ENCODE measurements at places on chromosomes 4 and X.
A peak's percentile ranks its signal among the peaks of the same experiment; 100 is the strongest.

DNA sequence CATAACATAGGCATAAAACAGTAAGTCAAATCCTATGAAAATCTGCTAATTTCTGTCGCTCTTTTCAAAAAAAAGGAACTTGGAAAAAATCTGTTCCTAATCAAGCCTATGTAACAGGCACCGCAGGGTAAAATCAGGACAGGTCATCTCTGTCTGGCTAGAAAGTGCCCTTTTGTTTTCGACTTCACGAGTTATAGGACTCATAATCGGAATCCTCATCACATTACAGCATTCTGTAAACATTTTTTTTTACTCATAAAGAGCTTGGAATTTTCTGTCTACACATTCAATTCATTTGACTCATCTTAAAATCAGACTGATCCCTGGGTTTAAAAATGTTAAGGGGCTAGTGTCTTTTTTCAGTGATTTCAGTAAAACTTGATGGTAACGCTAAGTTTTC, 181.7 kb upstream of the TBC1D9 start:
- no peak for DNase-seq

GRCh38 chrX:139967300-139967699, 2.0 kb upstream of the CXorf66 start:
- no peak for DNase-seq

- no peak for DNase-seq
Observed at GRCh38 chrX:30973784-30974427, 84.9 kb upstream of the TAB3 start.

DNA sequence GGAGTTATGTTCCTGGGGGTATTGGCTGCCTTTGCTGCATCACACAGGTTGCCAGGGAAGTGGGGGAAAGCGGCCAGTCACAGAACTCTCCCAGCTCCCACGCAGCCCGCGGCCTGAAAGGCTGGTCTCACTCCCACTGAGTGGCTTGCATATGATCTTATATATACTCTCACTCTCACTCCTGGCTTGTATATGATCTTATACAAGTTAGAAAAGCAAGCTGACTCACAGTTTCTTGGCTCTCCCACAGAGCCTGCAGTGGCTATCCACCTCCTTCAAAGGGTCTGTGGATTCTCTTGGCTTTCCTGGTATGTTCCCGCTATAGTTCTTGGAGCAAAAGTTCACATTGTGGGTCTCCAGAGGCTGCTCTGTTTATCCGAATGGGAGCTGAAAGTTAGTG, 833.5 kb upstream of the GALNTL6 start:
- no peak for DNase-seq

- DNase-seq: no peak
Observed at GRCh38 chr4:26217961-26218676, 102.7 kb upstream of the RBPJ start.

GRCh38 chrX:30863974-30864373, 25.1 kb downstream of the TAB3 start:
- DNase-seq: no peak

GRCh38 chrX:13750812-13751211, 16.3 kb downstream of the OFD1 start:
- no peak for DNase-seq

DNA sequence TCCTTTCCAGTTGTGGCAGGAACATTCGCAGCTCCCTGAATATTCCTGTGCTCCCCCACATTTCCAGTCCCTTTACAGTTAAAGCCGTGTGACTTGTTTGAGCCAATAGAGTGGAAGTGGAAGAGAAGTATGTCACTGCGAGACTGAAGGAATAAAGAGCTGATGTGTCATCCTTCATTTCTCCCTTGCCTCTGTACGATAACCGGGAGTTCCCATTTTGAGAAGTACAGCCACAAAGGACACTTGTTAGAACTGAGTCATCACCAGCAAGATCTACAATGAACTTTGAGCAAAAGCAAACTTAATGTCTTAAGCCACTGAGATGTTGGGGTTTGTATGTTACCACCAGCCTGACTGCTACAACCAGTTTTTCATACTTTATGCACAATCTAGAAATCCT, 92.3 kb downstream of the SPRY1 start:
- peak; percentile 40 for DNase-seq

DNA sequence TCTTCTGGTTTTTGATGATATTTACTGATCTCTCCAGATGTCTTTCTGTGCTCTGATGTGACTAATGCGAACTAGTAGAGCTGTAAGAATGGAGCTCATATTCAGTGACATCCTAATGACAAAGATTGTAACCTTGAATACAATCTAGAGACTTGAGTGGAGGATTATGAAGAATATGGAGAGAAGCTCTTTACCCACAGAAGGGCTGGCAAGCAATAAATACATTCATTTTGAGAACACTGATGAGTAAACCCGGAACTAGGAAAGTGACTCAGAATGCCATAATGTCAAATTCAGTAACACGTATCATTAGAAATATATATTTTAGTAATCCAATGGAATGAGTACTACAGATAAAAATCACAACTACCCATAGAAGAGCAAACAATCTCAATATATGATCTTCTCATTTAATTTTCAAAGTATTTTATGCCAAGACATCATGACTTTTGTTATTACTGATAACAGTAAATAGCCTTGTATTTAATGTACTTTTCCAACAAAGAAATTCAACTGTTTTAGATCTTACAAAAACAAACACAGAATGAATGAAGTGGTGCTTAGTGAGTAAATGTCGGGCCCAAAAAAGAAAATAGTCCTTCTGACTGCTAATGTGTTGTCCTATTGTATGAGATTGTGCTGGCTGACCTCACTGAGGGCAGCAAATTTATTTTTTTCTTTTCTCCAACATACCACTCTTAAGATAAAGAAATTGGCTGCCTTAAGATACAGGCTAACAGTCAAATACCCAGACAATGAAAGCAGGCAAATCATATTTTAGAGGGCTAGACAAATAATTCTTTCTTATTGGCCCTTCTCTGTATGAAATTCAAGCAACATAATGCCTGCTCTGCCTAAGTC, 49.2 kb upstream of the HDAC8 start:
- DNase-seq: peak; percentile 58

DNA sequence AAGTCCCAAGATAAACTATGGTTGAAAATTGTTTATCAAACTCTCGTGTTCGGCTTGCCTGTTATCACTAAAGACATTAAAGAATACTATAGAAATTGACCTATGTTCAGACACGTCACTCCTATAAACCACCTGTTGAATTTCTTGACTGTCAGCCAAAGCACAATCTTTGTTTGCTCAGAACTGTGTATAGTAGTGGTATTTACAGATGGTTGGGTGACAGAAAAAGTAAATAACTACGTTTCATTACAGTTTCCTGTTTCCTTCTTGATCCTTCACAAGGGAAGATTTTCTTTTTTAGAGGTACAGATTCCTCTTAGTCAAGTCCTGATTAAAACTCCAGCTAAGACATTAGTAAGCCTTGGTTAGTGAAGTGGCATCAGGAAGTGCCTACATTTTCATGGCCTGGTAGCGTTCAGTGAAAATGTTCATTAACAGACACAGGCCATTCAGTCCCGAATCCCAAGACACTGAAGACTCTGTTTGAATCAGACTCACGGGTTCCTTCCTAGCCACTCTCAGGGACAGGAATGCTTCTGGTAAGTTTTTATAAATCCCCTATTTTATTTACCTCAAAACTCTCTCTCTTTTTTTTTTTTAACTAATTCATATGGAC, at the start of gene SMIM31:
TSS of gene SMIM31 (plus strand) at position 259 of the 616 bp plus-strand sequence. CDS start 16,313 bp downstream, outside the sequence.
- no peak for DNase-seq

DNA sequence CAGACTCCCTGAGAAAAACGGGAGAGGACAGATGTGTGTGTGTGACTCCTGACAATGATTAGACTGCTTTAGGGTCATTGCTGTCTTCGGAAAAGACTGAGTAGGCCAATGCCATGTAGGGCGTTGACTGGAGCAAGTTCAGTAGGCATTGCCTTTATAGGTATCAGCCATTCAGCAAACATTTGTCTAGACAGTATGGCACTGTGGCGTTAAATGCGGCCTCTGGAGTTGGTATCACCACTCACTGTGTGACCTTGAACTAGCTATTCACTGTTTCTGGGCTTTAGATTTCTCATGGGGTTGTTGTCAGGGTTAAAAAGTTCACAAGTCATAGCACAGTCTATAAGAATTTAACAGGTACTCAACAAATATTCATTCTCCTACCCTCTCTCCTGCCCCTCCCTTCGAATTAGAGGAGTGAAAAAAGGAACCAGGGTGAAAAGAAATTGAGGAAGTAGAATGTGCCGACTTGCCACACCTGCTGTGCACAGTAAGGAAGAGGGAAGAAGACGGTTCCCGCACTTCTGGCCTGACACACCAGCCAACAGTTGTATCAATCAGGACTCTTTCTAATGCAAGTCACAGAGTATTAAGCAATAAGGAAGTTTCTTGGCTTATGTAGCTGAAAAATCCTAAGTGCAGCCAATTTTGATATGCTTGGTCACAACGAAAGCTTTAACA, 83.2 kb upstream of the PLAC8 start:
- DNase-seq: no peak

DNA sequence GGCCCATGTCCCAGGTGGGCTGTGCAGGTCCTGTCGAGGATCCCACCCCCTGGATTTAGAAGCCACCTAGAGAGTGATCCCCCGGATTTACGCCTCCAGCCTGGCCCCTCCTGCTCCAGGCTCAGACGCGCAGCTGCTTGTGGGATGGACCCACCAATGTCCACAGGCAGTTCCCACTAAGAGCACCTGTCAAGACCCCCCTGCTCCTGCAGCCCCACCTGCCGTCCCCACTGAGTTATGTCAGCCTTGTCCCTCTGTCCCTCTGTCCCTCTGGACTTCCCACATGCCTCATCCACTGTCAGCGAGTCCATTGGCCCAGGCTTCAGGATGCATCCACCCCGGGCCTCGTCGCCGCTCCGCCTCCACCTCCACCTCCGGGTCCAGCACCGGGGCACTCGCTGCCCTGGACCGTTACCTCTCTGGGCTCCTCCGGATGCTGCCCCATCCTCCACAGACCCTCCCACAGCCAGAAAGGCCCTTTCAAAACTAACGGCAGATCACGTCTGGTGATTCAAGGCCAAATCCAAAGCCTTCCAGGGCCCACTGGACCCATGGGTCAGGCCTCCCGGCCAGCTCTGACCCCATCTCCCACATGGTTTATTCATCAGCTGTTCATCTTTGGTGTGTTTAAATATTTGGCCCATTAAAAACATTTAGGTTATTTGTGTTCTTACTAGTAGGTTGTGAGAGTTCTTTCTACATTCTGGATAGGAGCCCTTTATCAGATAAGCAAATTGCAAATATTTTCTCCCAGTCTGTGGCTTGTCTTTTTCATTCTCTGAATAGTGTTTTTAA, 28.3 kb downstream of the HTRA3 start:
- no peak for DNase-seq

DNA sequence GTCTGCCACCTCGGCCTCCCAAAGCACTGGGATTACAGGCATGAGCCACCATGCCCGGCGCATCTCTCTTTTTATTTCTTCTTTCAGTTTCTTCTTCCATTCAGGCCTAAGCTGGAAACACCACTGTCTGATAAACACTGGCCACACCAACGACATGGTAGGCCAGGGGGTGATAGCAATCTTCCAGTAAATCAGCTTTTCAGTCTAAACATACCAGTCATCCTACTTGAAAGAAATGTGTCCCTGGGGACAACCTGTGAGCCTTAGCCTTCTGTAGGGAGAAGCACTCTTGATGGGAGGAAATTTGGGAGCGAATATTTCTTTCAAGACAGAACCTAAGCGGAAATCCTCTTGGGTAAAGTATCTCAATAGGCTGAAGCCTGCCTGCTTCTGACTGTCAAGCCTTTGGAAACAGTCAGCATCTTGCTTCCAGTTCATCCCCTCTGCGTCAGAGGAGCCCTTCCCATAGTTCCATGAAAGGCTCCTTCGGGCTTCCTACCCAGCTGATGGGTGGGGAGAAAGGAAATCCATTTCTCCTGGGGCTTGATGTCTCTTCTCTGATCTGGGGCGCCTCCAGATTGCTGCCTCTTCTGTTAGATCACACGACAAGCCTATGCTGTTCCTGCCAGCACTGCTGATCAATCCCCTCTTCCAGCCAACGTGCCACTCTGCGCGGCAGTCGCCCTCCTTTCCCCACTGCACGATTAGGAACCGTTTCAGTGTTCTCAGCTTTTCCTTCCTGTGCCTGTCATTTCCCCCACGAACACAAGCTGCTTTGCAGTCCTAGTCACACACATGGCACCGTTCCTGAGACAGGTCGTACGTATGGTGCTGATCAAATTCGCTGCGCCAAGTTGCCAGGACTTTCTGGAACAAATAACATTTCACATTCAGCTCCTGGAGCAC, 49.5 kb upstream of the CBR4 start:
- peak; percentile 59 for DNase-seq
